ENCODE measurements at places on chromosomes 16 and 17.

DNA sequence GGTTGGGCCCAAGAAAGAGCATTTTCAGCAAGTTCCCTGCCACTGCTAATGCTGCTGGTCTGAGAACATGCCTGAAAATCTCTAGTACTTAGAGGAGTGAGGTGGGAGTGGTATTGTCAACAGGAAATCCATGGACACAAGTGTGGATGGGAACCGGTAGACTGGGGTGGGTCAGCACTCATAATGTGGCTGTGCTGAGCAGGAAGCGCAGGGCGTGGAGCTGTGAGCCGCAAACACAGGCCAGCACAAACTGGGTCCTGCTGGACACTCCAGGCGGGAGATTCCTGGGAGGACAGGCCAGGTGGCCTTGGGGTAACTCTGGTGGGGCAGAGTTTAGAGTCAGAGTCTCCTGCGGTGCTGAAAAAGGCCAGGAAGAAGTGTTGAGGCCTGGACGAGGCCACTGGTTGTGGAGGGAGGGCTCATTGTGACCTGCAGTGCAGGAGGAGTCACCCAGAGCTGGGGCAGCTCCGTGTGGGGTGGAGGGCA is 62.6 kb downstream of the BANP start:
- no peak for DNase-seq

GRCh38 chr17:32629563-32630190 is 142.9 kb downstream of the CDK5R1 start:
- DNase-seq = no peak

DNA sequence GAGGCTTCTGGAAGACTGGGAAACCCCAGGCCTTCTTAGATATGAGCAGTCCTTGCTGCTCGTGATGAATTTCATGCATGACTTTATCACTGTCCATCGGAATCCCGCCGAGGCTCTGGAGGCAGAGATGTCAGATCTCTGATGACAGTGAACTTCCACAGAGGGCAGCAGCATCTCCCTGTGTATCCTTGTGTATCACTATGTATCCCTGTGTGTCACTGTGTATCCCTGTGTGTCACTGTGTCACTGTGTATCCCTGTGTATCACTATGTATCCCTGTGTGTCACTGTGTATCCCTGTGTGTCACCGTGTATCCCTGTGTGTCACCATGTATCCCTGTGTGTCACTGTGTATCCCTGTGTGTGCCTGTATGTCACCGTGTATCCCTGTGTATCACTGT is 160.2 kb upstream of the CHMP6 start:
- DNase-seq = no peak

- no peak for DNase-seq
These were observed 132.1 kb downstream of the HS3ST4 start for GRCh38 chr16:25823891-25824290.

DNA sequence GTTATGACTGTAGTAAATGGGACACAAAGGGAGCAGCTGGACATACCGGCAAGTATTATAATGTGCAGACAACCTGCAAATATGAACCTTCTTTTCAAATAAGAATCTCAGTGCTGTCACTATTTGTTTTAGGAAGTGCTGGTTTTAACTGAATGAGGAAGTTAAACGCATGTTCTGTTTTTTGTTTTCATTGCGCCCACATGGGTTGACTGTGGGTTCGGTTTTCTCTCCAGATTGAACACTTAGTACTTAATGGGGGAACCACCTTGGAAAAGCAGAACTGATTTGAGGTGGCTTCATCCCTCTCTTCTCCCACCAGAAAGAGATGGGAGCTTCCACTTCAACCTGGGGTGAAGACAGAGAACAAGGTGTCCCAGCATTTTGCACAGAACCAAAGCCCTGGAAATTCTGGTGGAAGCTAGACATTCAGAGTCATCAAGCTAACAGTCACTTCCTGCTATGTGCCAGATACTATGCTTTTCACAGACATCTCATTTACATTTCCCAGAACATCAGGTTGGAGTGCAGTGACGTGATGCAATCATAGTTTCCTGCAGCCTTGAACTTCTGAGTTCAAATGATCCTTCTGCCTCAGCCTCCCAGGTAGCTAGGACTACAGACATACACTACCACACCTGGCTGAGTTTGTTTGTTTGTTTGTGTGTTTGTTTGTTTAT is 149.8 kb downstream of the CDH13 start:
- DNase-seq = no peak

GRCh38 chr16:83147244-83147643 is 520.5 kb downstream of the CDH13 start:
- DNase-seq = no peak

- no peak for DNase-seq
These were observed 16.6 kb downstream of the CEP131 start for GRCh38 chr17:81206166-81206565.

- DNase-seq = no peak
These were observed 14.2 kb upstream of the RHBDF2 start for GRCh38 chr17:76515274-76515949.

GRCh38 chr16:2511996-2512734 is 1.6 kb upstream of the ATP6V0C start:
- DNase-seq = no peak

DNA sequence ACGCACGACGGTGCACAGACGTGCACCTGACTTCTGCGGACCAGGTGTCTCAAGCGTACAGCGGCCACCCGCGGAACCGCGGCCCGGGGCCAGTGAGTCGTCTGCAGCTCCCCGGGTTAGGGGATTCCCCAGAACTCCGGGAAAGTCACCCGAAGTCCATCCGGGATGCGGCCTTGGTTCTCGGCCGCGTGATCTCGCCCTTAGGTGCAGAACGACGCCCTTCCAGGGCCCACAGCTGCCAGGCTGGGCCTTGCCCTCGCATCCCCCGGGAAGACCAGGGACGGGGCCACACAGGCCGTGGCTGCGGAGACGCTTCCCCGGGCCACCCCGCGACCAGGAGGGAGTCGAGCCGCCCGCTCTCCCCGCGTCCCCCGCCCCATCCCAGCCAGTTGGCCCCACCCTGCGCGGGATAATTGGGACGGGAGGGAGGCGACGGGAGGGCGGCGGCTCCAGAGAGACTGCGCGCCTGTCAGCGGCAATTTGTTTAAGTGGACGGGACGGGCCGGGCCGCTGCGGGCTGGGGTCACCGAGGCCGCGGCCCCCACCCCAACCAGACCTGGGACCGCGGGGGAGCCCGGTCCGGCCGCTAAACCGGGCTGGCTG is 3.6 kb upstream of the TBX2 start:
- DNase-seq = no peak

- DNase-seq = no peak
These were observed 559.9 kb upstream of the CDH8 start for GRCh38 chr16:62596125-62596524.

DNA sequence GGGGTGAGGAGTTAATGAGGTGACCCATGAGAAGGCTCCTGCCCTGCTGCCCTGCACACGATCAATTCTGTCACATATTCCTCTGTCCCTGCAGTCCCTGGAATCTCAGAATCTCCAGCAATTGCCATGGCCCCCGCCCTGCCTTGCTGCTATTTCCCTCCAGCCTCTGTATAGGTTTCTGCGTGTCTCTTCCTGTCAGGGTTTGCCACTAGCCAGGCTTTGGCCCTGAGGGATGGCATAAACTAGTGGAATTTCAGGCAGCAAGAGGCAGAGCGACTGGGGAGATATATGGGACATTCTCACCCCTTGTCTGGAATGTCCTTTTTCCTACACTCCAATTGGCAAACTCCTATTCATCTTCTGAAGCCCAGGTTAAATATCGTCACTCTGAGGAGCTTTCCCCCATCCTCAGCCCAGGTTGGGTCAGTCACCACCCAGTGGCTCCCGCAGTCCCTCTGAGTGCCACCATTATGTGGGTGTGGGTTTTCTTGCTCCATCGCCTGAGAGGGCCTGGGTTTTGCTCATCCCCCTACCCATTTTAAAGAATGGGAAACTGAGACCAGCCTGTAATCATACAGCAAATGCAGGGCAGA is 15.5 kb upstream of the NATD1 start:
- DNase-seq = no peak

DNA sequence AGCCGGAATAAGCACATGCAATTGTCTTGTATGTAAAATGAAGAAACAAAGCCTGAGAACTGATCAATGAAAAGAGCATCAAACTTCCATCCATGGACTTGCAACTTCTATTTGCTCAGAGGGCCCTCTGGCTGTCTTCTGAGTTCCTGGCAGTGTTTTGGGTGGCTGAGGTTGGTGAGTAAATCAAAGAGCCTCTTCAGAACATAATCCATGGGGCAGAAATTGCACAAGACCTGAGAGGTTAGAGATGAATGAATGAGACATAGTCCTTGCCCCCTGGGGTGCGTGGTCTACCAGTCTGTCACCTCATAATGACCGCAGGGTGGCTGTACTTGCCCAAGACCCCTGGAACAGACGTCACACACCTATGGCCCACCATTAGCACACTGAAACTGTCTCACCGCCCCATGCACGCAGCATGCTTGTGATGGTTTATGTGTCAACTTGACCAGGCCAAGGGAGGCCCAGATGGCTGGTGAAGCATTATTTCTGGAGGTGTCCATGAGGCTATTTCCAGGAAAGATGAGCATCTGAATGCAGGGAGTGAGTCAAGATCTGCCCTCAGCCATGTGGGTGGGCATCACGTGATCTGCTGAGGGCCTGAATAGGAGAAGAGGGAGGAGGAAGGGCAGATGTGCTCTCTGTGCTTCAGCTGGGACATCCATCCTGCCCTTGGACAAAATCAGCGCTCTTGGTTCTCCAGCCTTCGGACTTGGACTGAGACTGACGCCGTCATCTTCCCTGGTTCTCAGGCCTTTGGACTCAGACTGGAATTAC is 8.3 kb downstream of the PIK3R6 start:
- DNase-seq = no peak

DNA sequence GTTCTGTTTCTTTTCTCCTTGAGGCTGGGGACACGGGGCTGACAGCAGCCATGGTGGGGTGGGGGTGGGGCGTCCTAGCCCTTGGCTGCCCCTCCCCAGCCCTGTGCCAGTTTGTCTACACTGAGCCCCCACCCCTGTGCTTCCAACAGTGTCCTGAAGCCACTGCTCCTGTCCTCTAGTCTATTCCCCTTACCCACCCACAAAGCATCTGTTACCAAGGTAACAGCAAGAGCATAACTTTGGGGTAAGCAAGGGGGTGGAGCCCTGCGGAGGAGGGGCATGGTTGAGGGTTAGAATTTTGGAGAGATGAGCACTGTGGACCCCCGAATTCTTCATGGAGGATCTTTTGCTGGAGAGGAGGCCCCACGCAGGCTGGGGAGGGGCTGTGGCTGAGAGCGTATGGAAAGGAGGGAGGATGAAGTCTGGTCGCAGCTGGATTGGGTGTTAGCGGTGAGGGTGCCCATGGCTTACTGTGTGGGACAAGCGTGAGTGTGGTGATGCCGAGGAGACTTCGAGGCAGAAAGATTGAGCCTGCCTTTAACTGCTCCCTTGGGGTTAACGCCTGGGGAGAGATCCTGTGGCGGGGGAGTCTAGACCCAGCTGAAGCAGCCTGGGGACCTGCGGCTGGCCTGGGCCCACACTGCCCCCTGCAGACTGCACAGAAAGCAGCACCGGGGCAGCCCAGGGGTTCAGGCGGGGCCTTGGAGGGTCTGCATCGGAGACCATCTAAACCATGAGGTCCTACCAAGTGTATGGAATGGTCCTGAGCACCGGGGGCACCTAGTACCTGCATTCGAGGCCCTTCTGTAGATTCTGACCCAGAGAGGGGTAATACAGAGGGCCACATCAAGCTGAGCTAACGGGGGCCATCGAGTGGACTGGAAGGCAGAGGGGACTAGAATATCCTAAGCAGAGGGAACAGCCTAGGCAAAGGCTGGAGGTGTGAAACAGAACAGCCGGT is 6.1 kb upstream of the STAC2 start:
- DNase-seq = no peak

DNA sequence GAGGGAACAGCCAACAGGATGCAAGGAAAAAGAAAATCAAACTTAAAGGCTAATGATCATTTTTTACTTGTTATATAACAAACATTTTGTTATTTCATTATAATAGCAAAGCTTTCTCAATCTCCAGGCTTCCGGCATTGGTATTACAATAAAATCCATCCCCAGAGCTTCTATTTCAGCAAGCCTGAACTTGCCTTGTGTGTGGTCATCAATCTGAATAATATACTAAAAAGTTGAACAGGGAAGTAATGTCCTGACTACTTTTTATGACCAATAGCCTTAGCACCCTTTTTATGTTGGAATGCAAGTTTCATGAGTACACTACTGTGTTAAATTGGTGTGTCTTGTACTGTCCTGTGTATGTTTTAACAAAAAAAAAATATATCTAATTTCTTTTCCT is 27.1 kb upstream of the VWA3A start:
- no peak for DNase-seq

DNA sequence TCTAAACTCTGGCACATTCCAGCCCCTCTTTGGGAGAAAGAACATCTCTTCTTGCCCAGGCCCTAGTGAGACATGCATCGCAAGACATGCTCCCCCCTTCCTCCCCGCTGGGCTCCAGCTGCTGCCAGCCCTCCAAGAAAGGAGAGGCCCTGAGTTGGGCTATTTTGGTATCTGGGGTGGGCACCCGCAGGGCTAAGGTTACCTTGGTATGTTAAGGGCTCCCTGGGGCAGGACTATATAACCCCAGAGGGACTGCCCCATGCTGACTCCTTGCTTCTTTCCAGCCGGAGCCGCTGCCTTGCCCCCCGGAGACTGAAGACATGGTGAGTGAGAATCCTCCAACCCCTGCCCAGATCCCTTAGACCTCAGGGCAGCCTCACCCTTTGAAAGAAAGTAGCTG is at the start of gene MYL11:
Gene MYL11 (plus strand): TSS at position 265 of the 400 bp plus-strand sequence. CDS start 56 bp downstream, at position 321.
- DNase-seq = no peak

DNA sequence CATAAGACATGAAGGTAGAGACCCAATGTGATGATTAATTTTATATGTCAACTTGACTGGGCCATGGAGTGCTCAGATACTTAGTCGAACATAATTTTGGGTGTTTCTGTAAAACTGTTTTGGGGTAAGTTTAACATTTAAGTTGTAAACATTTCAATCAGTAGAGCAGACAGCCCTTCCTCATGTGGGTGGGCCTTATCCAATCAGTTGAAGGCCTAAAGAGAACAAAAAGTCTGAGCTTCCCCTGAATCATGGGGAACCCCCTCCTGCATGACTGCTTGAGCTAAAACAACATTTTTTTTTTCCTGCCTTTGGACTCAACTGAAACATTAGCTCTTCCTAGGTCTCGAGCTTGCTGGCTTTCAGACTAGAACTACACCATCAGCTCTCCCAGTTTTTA is 327.3 kb upstream of the SOX9 start:
- DNase-seq = no peak

GRCh38 chr17:52027620-52028295 is 130.8 kb downstream of the CA10 start:
- no peak for DNase-seq

DNA sequence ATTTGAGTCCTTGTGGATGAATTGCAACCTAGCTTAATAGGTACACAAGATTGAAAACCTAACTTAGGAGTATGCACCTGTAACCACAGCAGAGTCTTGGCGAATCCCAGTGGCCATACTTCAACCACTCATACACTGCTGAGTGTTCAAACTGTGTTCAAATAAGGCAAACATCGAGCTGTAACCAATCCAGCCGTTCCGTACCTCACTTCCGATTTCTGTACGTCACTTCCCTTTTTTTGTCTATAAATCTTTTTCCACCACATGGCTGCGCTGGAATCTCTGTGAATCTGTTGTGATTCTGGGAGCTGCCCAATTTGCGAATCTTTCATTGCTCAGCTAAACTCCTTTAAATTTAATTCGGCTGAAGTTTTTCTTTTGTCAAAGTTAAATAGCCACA is 190.6 kb downstream of the MAF start:
- no peak for DNase-seq
